CD4-positive, alpha-beta T cell (primary cell): ENCODE measurements at places on chromosomes 4 and X. TPM values are rescaled to one million over a fixed set of nuclear protein-coding genes. Genes with fewer than 3 reads are reported as not detected.

Gene NAP1L2
- total RNA-seq: 4.8 TPM

Gene HSD17B13
- 0.17 TPM for total RNA-seq

Gene GABRE
- total RNA-seq: not detected

Gene PLCXD1
- total RNA-seq: 33.0 TPM

Gene ARHGEF6
- 43.3 TPM for total RNA-seq

DNA sequence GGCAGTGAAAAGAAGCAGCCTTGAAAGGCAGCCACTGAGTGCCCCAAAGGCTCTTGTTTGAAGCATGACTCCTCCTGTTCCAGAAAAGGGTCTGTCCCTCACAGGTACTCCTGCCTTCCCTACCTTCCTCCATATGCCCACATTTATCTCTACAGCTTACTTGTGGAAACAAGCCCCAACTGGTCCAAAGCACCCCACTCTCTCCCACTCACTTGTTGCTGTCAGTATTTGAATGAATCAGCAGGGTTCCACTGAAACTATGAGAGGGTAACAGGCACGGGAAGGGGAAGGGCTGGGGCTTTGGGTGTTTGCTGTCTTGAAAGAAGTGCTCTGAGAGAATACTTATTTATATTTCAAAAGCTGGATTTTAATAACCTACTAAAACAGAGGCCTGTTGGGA lies 34.9 kb downstream of the GPR143 start:
- no peak for DNase-seq

- no peak for DNase-seq
Observed at GRCh38 chr4:113637823-113638561, 123.5 kb downstream of the CAMK2D start.

DNA sequence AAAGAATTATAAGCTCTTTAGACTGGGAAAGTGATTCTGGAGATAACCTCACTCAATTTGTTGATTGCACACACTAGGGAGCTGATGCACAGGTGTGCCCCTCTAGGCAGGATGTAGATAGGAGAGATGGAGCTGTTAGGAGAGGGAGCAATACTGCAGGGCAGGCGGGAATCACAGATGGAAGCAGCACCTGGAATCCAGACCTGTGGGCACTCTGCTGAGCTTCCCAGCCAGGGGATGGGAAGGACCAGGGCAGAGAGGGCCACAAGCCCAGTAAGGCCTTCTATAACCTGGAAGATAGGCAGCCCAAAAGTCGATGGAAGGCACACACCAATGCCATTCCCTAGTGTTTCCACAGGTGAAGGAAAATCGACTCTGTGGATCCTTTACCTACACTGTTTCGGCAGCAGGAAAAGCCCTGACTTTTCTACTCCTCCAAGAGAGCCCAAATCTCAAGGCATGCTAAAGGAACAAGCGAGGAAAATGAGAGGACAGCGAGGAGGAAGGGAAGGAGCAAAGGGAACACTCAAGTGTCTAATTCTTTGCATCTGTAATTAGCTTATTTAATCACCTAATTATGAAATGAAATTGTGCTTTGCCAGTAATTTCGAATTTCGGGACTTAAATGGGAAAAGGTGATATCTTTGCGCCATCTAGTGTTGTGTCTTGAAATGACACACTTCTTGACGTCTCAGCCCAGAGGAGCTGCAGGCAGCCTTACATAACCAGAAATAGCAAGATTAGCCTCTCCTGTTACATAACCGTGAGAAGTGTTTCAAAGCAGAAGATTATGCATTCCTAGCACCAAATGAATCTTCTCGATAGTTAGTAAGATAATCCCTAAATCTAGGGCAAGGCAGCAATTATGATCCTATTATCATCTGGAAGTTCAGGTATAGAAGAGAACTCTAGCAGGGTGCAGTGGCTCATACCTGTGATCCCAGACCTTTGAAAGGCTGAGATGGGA lies 31.0 kb upstream of the TLR3 start:
- no peak for DNase-seq

- DNase-seq: no peak
Observed at GRCh38 chr4:151709587-151709986, 51.2 kb downstream of the GATB start.

- no peak for DNase-seq
Observed at GRCh38 chr4:123568936-123569335, 172.3 kb downstream of the SPRY1 start.

GRCh38 chr4:37989398-37990260 lies 29.4 kb downstream of the PTTG2 start:
- no peak for DNase-seq

- no peak for DNase-seq
Observed at GRCh38 chrX:50770702-50771101, 43.3 kb downstream of the SHROOM4 start.

DNA sequence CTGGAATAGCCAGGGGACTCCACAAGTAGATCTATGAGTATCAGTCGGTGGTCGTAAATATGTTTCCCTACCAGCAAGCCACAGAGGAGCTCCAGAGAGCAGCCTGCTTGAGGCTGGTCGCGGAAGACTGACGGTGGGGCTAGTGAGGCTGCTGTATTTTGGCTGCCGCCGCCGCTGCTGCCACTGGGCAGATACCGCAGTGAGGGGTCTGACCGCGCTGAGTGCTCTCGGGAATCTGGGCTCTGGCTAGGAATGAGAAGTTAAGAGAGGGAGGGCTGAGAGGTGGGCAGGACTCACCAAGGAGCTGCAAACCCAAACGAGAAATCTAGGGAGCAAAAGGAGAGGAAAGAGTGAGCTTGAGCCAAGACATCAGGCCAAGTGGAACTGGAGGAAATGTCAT lies at the start of gene EXOC1L:
Gene EXOC1L, plus strand, starts transcription at position 157 of the 400 bp plus-strand sequence. Its CDS starts 237 bp downstream, at position 394.
- no peak for DNase-seq

DNA sequence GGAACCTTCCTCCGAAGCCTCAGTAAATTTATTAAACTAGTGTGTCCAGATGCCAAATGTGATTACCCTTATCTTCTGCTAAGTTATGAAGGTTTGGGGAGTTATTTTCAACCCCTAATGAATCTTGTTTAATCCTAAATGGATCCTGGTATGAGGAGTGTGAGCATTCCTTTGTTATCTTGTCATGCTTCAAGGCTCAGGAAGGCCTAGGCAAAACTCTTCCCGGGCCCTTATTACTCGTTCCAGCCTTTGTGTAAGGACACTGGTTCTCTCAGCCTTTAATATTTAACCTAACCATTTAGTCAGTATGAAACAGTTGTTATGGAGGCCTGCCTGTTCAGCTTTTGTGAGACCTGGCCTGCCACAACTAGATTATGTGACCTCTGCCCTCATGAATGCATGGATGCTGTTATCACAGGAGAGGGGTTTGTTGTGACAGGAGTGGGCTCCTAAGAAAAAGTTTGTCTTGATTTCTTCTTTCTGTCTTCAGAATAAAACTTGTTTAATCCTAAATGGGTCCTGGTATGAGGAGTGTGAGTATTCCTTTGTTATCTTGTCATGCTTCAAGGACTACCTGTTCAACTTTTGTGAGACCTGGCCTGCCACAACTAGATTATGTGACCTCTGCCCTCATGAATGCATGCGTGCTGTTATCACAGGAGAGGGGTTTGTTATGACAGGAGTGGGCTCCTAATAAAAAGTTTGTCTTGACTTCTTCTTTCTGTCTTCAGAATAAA lies 181.7 kb downstream of the SLC39A8 start:
- DNase-seq: no peak

- no peak for DNase-seq
Observed at GRCh38 chrX:153969125-153969903, 2.3 kb downstream of the HCFC1 start.

DNA sequence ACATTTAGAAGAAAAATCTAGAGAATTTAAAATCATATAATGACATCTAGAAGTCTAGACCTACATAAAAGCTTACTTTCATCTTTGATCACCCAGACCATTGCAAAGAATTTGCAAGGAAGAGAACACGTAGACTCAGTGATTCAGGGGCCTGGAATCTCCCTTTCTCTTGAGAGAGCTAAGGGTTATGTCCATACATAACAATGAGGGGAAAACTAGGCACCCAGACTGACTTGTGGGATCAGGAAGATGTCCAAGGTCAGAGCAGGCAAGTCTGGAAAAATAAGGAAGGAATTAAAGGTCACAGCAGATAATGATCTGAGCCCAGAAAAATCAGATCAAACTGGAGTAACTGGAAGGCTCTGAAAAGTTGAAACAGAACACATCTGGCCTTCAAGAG lies 198.4 kb upstream of the SFRP2 start:
- no peak for DNase-seq

GRCh38 chr4:151418385-151418784 lies 9.4 kb downstream of the FHIP1A start:
- no peak for DNase-seq

DNA sequence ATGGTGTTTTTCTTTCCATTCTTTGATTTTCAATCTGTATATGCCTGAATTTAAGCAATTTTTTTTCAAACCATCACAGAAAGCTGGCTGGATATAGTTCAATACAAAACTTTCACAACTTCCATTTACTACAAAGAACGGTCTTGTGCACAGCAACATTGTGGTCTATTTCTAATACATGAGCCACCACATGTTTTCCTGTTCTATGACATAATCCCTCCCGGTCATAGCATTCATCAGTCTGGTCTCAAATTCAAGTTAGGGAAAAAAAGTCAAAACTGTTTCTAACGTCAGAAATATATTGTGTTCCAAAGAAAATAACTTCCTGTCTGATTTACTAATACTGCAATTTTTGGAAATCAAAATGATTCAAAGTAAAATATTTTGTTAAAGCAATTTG lies 7.5 kb upstream of the CXCL6 start:
- no peak for DNase-seq
